Activated naive CD4-positive, alpha-beta T cell treated with Interleukin-2 at 50 U/mL for 16 hours (primary cell): ENCODE measurements at places on chromosomes 6 and 20.

- DNase-seq, result no peak
These were observed 11.5 kb upstream of the IL20RA start for GRCh38 chr6:137056121-137056880.

DNA sequence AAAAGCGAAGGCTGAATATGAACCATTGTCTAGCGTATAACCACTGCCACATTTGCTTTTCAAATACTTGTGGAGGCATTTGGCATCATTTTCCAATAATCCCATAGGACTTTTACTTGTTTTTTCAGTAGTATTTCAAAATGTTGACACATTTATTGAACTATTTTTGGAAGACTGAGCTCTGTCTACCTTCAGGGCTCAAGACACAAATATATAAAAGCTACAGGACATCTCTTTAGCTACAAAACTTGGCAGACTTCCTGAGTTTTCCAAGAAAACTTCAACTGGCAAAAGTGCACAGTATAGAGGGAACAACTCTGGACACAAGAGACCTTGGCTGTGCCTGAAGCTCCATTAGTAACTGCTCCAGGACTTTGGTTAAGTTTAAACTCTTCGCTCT lies 13.4 kb downstream of the EPB41L2 start:
- no peak for DNase-seq

DNA sequence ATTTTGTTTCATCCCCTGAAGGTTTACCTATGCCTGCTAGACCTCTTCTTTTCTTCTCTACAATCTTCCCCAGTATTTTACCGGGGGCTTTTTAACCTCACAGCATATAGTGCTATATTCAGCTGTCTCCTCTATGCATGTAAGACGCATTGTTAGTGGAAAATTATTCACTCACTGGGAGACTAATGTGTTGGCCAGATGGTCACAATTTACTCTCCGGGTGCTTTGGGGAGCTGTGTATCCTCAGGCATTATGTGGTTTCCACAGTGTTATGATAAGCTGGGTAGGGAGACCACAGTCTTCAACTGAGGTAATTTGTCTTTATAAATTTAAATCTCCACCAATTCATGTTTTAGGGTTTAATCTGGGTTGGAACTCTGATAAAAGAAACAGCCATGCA lies 553.8 kb upstream of the PTCHD4 start:
- no peak for DNase-seq

GRCh38 chr20:62400021-62400420 lies 7.1 kb downstream of the CABLES2 start:
- DNase-seq, result no peak

- DNase-seq, result no peak
These were observed 143.0 kb upstream of the STXBP5 start for GRCh38 chr6:147061252-147061651.

- DNase-seq, result no peak
These were observed 136.4 kb downstream of the OR2B2 start for GRCh38 chr6:27775796-27776184.

GRCh38 chr6:75830959-75831885 lies 82.2 kb downstream of the MYO6 start:
- peak; percentile 9 for DNase-seq

DNA sequence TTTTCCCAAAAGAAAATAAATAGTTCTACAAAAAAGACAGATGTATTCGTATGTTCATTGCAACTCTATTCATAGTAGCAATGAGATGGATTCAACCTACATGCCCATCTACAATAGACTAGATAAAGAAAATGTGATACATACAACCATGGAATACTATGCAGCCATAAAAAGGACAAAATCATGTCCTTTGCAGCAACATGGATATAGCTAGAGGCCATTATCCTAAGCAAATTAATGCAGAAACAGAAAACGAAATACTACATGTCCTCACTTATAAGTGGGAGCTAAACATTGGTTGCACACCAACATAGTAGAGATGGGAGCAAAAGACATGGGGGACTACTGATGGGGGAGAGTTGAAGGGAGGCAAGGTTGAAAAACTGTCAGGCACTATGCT lies 157.7 kb downstream of the COL9A1 start:
- DNase-seq, result no peak
